ENCODE measurements at places on chromosomes 1 and 21.
A peak's percentile ranks its signal among the peaks of the same experiment; 100 is the strongest.

DNA sequence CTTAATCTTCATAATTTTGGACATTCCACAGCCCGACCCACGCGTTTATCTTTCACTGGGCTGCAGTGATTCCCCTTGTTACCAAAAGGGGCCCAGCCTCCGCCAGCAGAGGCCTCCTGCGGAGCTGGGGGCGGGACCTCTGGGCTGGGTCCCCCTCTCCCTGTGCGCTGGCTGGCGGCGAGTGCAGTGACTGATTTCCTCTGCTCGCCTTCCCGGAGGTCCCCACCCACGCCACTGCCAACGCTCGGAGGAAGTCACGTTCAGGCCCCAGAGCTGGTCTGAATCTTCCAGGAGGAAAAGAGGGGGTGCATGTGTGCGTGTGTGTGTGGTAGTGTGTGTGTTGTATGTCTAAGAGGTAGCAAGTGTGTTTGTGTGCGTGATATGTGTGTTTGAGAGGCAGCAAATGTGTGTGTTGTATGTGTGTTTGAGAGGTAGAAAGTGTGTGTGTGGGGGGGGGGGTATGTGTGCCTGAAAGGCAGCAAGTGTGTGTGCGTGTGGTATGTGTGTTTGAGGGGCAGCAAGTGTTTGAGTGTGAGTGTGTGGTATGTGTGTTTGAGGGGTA, 35.0 kb upstream of the JAK1 start:
- peak; percentile 70 for DNase-seq

DNA sequence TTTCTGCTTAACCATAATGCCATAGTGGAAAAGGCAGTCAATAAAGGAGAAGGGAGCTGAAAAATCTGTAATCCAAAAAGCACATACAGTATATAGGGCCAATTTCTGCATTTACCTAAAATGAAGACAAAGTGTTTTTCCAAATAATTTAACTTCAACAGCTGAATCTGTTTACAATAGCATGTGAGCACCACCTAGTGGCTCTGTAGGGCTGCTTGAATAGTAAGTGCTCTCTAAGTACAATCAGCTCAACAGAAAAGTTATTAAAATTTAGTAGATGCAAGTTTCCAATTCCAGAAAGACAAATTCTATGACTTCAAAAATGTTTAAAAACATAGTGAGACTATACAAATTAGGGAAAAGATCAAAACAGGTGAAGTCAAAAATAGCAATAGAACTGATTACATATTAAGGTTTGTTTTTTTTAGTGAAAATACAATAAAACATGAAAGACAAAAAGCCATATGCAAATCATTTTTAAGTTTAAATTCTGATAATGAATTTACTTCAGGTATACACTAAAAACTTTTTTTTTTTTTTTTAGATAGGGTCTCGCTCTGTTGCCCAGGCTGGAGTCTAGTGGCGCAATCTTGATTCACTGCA, 220.0 kb downstream of the SETD4 start:
- peak; percentile 45 for DNase-seq

GRCh38 chr21:14917762-14918161, 147.0 kb downstream of the NRIP1 start:
- DNase-seq, result no peak

GRCh38 chr1:48208251-48208650, 14.3 kb upstream of the SLC5A9 start:
- peak; percentile 43 for DNase-seq

DNA sequence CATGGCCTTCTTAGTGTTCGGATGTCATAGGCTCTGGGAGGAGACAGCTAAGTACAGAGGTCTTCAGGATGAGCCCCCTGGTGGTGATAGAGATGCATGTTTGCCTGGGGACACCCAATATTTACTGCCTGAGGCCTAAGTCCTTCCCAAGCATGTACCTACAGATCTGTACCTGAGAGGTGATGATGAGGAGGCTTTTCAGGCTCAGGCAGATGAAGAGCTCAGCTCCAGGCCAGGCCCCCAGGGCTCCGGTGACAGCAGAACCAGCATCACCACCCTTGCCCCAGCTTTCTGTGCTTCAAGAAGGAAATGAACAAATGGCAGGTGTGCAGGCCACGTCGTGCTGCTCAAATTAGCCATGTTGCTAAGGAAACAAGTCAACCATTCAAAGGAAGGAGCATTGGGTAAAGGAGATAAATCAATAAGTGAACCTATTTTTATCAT, 21.1 kb downstream of the CACNA1E start:
- DNase-seq, result peak; percentile 52

DNA sequence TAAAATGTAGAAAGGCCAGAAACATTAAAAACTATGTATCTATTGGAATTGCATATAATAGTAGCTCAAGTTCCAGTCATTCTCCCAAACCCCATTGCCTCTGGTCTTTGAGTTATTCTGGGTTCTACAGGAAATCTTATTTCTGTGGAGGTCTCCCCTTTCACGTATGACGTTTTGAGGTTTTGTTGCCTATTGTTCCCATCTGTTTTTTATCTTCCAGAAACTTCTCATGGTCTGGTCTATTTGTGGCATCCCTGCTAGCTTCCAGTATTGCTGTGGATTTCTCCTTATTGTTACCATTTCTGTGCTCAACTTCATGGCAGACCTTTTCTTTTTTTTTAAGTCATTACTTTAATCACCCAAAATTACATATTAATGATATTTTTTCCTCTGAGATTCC, 43.3 kb downstream of the DTL start:
- DNase-seq, result no peak

DNA sequence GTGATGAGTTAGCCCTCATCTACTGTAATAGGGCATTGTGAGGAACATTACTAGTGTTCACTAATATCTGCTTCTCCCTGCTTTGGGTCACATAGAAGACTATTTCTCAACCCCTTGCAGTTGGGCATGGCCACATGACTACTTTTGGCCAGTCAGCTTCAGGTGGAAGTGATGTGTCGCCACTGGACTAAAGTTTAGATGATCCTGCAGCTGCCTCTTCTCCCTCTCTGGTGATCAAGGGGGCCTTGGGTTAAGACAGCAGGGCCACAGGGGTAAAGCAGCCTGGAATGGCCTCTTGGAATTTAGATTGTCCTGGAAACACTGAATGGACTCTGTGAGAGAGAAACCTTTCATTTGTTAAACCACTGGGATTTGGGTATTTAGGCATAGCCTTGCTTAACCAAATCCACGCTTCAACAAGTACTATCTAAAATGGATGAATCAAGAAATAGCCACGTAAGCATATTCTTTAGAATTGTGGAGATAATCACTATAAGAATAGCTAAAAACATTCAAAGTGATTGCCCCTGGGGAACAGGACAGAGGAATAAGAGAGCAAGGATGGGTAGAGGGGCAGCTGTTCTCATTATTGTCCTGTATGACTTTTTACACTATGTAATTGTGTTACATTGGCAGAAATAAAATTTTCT, 41.2 kb downstream of the OPRD1 start:
- DNase-seq, result no peak

DNA sequence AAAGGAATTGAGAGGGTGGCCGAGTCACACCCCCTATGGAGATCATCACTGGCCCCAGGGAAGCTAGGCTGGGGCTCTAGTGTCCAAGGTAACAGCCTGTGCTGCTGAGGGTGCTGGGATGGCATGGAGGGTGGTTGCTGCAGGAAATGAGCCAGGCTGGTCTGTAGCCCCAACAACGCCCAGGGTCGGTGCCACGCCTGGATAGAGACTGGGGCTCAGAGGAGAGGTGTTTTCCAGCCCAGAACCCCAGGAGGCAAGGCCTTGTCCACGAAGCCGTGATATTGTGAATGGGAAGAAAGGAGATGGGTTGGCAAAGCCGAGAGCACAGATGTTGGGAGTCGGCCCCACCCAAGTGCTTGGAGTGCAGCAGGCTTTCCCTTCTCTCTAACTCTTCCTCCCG, 68.9 kb upstream of the ACTRT2 start:
- no peak for DNase-seq

DNA sequence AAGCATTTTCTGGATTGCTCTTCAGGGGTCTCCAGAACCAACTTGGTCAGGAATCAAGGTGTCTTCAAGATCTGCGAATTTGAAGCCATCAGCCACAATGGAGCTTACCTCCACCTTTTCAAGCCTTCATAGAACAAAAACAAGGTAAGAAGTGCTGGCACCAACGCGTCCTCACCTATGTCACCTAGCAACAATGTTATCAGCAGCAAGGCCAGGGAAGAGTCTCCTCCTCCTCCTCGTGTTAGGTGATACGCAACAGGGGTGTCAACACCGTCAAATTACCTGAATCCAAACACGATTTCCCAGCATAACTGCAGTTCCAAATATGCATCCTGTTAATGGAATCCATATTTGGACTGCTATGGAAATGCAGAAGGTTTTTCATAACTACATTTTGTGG, 4.1 kb upstream of the TIAM1 start:
- no peak for DNase-seq

DNA sequence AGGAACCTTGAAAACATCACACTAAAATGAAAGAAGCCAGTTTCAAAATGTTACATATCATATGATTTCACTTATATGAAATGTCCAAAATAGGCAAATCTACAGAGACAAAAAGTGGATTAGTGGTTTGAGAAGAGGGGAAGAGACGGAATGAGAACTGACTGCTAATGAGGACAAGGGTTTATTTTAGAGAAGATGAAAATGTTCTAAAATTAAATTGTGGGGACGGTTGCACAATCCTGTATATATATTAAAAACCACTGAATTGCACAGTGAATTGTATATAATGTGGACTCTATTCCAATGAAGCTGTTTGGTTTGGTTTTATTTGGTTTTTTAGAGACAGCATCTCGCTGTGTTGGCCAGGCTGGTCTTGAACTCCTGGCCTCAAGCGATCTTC, 35.6 kb downstream of the PRPF38A start:
- DNase-seq, result no peak

DNA sequence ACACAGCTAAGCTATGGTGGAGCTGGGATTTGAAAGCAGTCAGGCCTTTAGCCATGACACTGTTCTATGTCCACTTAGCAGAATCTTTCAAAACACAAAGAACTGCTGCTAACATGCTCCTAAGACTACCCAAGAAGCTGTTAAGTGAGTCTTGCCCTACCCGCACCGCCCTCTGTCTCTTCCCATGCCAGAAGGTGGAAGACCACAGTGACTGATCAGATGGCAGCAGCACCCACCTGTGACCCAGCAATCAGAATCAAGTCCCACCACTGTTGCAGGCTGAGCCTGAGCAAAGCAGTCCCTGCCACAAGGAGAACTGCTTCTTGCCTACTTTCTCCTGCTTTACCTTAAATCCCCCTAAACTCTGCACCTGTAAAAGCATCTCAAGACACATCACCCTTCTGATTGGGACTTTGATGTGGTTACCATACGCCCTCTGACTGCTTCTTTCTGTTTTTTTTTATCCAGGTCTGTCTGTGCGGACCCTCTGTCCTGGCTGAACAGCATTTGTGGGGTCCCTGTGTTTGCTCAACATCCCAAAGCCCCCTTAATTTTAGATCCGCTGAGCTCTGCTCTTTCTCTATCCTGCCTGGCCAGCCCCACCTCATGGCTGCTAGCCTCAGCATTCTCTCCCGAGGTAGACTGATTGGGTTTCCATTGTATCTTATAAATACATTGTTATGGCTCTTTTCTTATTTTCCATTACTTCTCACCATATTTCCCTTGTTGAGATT, 16.0 kb downstream of the IRF2BP2 start:
- DNase-seq, result no peak

DNA sequence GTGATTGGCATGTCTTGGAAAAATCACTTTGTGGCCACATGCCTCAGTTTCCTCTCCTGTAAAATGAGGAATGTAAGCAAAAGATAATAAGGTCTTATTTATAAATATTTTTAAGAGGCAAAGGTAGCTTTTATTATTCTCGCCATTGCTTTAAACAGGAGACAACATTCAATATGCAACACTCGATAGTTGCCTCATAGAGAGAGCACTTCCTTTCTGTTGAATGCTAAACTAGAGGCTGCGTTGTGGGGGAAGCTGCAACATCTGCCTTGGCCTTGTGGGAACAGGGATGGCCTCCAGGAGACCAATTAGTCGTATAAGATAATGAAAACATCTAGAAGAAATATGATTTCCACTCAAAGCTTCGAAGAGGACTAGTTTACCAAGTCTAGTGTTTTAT, 3.5 kb downstream of the OSCP1 start:
- DNase-seq, result no peak

- DNase-seq, result no peak
Measured at GRCh38 chr1:155760751-155761475, 72.0 kb downstream of the DAP3 start.

- no peak for DNase-seq
Measured at GRCh38 chr1:168279253-168279652, 1.4 kb upstream of the TBX19 start.

DNA sequence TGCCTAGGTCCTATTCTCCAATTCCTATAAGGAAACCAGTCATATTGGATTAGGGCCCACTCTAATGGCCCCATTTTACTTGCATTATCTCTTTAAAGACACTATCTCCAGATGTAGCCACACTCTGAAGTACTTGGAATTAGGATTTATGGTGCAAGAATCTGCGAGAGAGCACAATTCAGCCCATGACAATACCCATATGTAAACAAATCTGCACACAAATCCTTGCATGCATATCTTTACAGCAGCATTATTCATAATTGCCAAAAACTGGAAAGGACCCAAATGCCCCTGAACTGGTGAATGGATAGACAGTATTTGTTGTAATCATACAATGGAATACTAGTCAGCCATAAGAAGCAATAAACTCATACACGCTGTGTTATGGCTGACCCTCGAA, 229.8 kb upstream of the ADAMTS5 start:
- no peak for DNase-seq

GRCh38 chr1:167991546-167991945, 54.7 kb upstream of the MPC2 start:
- DNase-seq, result no peak

GRCh38 chr1:237390823-237391222, 348.8 kb downstream of the RYR2 start:
- no peak for DNase-seq

GRCh38 chr1:29397981-29398380, 161.7 kb downstream of the PTPRU start:
- no peak for DNase-seq

GRCh38 chr1:46401964-46402626, 8.0 kb downstream of the FAAH start:
- DNase-seq, result peak; percentile 80

All from WTC11 (cell line).